ENCODE measurements at places on chromosomes 12 and 14.

GRCh38 chr12:99911081-99911480, 73.7 kb downstream of the ANKS1B start:
- no peak for DNase-seq

GRCh38 chr14:80404413-80404812, 193.1 kb upstream of the DIO2 start:
- no peak for DNase-seq

- DNase-seq: no peak
Measured at GRCh38 chr14:35632676-35633075, 98.7 kb downstream of the INSM2 start.

DNA sequence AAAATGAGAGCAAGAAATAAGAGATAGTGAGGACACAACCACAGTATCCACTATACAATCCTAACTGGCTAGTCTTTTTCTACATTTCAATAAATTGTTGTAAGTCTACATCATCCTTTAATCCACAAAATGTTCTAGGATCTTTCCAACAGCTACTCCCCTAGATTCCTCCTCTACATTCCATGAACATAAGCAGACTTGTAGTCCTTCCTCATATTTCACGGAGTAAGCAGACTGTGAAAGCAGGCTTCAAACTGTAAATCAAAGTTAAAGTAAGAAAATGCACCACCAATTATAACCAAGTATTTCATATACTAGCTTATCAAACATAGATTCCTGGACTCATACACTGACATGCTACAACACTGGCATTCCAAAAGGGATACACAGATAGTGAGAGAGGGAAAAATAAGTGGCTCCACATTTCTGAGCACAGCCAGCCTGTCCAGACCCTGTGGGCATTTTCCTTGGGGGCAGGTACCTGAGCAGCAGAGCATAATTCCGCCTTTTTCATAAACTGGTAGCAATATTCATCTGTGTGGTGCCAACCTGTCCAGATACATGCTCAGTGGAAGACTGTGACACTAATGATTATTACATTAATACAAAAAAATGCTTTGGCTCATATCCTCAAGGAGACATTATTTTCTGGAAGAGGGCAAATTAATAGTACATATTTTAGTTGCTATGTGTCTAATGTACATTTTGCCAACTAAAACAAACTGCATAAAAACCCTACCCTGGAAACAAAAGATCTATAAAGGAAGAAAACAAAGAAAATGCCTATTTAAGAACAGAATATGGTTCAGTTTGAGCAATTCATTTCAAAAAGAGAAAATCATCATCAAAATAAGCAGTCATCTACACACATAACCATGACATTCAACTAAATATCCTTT, 113.3 kb upstream of the FSCB start:
- no peak for DNase-seq

- no peak for DNase-seq
Measured at GRCh38 chr12:66320996-66321395, 18.7 kb downstream of the HELB start.

DNA sequence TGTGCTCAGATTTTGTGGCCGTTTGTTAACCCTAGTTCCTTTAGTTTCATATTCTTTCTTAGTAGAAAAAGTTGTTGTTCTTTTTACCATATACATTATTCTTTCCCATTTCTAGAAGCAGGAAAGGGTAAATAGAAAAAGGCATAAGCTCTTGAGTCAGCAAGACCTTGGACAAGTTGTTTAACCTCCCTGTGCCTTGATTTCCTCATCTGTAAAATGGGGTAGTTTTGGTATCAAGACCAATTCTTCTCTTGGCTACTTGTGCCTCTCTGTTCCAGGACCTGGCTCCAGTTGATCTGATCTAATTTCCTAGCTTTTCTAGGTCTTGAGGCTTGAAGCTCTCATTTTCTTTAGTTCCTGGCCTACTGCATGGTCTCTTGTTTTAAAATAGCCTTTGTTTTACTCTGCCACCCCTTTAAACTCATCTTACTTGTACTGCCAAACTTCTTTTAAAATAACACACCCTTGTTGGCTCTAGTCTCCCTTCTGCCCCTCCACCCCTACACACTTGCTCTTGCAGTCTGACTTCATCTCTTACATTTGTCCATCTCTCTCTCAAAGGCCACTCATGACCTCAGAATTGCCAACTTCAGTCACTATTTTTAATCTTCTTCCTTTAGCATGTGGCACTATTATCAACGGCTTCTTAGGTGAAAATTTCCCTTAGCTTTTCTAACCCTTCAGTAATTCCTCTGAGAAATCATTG, 143.7 kb downstream of the TTLL5 start:
- no peak for DNase-seq

- no peak for DNase-seq
Measured at GRCh38 chr14:104797115-104798044, 1.8 kb upstream of the AKT1 start.

DNA sequence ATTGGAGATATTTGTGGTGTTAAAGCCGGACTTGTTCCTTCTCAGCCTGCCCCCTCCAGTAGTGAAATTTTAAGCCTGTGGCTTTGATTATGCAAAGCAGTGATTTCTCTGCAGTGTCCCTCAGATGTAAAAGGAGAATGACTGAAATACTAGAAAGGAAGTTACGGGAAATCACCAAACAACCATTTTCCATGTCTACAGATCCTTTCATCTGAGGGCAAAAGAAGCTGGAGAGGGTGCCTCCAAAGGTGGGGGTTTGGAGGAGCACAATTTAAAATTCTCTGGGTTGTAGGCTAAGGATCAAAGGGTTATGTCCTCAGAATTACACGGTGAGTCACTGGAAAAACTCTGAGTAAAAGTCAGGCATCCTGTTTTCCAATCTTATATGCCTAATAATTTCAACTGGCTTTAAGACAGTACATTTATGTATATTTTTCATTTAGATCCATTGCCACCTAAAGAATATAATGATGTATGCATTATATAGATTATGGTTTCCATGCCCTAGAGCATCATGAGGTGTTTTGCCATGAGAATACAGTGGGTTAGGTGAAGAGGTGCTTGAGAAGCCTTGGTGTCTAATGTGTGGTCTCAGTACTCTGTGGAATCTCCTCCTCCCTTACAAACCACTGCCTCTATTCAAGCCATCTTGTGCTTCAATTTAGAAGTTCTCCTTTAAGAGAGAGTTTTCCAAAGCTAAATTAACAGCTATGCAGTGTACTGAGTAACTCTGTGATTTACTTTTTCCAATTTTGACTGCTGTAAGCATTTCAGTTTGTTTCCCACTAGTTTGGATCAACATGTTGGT, 362.1 kb downstream of the RAD51B start:
- no peak for DNase-seq

- DNase-seq: no peak
Measured at GRCh38 chr14:23358553-23359166, 6.0 kb upstream of the SLC22A17 start.

DNA sequence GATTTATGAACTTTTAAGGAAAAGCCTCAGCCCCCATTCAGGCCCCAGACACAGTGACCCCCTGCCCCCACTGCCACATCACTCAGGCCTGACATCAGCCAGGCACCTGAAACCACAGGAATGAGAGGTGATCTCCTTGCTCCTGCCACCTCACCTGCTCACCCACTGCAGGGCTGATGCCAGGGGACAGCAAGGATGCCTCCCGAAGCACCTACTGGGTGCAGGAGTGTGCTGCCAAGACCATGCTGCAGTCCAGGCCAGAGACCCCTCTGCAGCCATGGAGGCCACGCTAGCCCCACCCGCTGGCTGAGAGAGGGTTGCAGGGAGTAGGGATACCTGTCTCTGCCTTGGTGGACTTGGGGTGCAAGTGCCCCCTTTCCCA, 18.6 kb upstream of the KRT7 start:
- DNase-seq: no peak

Data from activated T-cell treated with anti-CD3 and anti-CD28 coated beads for 4 hours (primary cell).